ENCODE measurements at places on chromosomes 11 and 22.

DNA sequence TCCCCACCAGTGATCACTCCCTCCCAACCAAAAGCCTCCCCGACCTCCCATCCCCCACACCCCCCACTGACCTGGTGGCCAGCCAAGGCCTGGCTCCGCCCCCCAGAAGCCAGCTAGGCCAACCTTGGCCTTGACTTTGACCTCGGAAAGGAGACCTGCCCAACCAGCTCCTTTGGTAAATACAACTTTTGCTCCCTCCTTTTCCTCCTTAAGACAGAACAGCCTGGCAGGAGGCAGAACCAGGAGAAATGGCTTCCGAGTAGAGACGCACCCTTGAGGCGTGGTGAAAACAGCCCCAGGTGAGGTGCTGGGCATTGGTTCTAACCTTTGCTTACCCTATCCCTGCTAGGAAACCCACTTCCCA, 27.0 kb downstream of the PLEKHA7 start:
- no peak for DNase-seq

- no peak for DNase-seq
These were observed 1747.2 kb upstream of the RAG2 start for GRCh38 chr11:38345286-38345685.

- no peak for DNase-seq
These were observed 108.8 kb upstream of the TEAD1 start for GRCh38 chr11:12565406-12565805.

GRCh38 chr22:36369004-36369921, 18.5 kb downstream of the MYH9 start:
- DNase-seq: no peak
